ENCODE measurements at places on chromosomes 6 and 20.

GRCh38 chr20:2840967-2841531 lies 504 bp downstream of the VPS16 start:
- peak; percentile 35 for DNase-seq

DNA sequence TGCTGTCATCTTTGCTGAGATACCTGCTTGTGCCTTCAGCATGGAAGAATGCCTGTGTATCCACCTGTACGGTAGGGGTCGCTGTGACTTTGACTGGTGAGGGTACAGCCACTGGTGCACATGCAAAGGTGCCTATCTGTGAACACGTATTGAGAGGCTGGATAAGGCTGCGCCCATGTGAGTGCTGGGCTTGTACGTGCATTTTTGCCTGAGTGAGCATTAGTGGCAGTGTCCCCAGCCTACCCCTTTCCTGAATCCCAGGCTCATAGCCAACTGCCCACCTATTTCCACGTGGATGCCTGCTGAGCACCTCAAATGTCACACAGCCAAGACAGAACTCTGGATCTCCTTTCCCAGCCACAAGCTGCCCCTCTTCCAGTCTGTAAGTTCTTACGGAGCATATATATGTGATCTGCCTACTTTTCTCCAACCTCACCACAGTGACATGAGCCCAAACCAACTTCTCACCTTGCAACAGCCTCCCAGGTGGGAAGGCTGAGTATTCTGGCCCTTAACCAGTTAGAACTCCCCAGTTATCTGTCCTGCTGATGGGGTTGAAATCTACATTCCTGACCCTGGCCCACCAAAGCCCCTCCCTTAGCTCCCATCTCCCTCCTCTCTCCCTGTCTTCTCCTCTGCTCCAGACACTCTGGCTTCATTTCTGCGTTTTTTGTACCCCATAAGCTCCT lies 1.1 kb upstream of the SLC2A10 start:
- DNase-seq: peak; percentile 92

- no peak for DNase-seq
Measured at GRCh38 chr6:157535340-157536222, 154.6 kb downstream of the ZDHHC14 start.

DNA sequence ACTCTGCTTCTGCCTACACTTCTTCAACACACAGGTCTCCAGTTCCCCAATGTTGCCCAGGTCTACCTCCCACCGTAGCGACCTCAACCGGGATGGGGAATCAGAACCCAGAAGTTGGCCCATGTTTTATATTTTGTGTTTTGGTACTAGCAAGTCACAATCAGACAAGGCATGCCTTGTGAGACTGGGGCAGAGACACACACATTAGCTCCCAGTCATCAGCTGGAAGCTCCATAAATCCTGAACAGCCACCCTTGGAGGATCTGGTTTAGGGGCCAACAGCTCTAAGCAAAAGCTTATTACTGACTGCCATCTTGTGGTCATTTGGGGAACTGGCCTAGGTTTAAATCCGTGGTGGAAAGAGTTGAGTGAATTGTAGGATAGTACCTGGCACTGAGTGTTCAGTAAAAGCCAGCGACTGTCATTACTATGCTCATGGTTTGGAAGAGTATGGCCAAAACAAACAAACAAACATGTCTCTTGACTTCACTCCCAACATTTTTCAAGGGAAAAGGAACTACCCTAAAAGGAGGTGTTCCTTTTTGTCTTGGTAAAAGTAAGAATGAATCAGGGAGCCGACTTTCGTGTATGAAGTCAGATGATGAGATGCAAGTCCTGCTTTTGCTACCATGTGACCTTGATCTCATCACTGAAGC lies 40.5 kb downstream of the PIM1 start:
- DNase-seq: peak; percentile 92

- no peak for DNase-seq
Measured at GRCh38 chr6:158061361-158061708, 79.7 kb downstream of the SYNJ2 start.

DNA sequence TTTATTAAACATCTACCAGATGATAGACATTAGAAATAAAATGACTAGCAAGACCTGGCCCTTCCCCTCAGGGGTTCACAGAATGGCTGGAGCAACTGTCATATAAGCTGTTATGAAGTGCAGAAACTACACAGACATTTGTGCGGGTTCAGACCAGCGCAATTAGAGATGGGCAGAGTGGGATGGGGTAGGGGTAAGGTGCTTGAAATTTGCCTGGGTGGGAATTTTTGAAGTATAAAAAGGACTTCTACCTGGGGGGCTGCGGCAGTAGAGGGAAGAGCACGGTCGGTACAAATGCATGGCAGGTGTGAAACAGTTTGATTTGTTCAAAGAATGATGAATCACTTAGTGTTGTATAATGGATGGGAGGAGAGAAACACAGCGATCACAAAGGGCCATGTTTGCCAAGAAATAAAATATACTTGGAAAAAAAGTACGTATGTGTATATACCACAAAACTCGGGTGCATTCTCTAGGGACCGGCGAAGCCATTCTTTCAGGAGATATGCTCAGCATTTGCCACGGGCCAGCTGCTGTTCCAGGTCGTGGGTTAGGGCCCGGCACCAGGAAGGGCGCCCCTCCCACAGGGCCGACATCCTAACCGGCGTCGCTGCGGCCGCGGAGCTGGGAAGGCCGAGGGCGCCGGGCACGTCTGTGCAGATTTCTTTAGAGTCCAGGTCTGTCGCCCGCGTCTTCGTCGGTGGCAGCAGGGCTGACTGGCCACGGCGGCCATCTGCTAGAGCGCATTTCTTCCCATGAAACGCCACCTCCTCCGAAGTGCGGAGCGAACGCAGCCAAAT lies 809 bp upstream of the NOL7 start:
- DNase-seq: peak; percentile 50

DNA sequence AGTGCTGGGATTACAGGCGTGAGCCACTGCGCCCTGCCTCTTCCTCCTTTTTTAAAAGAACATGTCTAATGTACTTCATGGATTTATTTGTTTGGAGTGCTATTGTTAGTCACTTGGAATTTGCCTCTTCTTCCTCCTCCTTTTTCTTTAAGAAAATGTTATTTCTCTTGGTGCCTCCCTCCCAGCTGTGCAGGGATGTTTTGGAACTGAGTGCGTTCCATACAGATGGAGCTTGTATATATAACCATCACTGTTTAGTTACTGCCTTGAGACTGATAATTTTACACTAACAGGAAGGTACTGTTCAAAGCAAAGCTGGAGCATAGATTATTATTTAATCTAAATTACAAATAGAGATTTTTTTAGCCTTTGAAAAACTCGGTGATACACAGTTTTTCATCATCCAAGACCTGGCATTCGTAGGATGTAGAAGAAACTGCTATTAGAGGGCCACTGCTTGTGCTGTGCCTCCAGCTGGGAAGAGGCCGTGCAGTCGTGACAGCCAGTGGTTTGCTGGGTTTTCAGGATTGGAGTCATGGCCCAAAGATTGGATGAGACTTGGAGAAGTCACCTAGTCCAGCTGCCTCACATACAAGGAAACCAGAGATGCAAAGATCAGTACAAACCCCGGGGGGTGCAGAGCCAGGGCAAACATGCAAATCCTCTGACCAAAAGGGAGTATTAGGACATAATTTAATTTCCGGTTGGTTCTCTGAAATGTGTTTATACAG lies 123.1 kb downstream of the PLEKHG1 start:
- peak; percentile 44 for DNase-seq

- DNase-seq: no peak
Measured at GRCh38 chr6:158081657-158081935, 86.5 kb downstream of the SERAC1 start.

DNA sequence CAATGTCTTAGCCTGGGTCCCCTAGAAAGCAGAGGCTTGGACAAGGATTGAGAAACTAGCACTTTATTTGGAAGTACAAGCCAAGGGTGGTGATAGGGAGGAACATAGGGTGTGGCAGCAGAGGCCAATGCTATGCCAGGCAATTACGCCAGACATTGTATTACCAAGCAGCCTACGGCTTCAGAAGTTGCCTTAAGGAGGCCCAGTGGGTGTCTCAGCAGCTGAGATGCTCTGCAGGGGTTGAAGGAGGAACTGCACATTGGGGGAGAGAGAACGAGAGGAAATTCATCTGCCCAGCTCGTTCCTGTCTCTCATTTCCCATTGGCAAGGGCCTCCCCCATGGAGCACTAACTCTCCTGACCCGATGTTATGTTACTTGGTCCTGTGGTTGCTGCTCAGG lies 859 bp downstream of the C20orf202 start:
- no peak for DNase-seq

- DNase-seq: peak; percentile 70
Measured at GRCh38 chr20:11918981-11919380, 1.3 kb downstream of the BTBD3 start.

- no peak for DNase-seq
Measured at GRCh38 chr20:37737826-37738420, 44.1 kb downstream of the CTNNBL1 start.

- no peak for DNase-seq
Measured at GRCh38 chr6:31332637-31333602, 24.1 kb downstream of the HLA-B start.

- DNase-seq: no peak
Measured at GRCh38 chr6:39041072-39041471, 7.5 kb upstream of the GLP1R start.

- peak; percentile 77 for DNase-seq
Measured at GRCh38 chr6:41546866-41547798, 951 bp downstream of the FOXP4 start.

DNA sequence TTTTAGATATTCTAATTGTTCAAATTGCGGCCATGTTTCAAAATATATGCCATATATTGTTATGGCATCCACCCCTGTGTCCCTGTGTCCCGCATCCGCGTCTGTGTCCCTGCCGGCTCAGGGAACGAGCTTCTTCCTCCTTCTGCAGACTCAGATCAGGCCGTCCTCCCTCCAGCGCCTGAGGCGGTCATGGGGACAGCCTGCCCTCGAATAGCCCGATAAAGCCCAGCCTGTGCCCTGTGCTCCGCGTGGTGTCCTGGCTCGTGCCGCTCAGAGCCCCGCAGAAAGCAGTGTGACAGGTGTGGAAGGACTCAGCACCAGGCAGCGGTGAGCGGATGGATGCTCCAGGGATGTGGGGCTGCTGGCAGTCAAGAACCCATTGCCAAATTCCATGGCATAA lies 663.4 kb upstream of the DEFB115 start:
- no peak for DNase-seq

DNA sequence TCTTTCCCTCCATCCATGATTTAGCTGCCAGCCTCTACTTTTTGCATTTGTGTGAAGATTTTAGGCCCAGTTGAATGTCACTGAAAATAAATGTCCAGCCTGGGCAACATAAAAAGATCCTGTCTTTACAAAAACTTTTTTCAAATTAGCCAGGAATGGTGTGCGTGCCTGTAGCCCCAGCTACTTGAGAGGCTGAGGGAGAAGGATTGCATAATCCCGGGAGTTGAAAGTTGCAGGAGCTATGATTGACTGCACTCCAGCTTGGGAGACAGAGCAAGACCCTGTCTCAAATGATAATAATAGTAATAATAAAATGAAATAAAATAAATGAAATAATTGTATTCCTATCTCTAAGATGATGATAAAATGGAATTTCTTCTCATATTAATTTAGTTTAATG lies 5.0 kb upstream of the GFOD1 start:
- DNase-seq: no peak

DNA sequence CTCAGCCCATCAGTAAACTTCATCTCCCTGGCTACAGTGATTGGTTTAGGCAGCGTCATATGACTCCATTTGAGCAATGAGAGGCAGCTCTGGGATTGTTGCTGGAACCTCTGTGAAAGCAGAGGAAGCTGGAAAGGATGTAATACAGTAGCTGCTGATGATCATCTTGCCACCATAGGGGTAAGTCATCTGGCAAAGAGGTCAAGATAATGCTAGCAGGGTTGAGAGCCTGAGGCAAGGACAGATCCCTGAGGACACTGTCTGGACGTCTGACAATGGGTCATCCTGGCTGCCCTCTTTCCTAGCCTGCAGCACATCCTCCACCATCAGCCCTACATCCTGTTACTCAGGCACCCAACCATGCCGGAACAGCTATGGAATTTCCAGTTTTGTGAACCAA lies 25.5 kb upstream of the FKBP1A start:
- DNase-seq: no peak

DNA sequence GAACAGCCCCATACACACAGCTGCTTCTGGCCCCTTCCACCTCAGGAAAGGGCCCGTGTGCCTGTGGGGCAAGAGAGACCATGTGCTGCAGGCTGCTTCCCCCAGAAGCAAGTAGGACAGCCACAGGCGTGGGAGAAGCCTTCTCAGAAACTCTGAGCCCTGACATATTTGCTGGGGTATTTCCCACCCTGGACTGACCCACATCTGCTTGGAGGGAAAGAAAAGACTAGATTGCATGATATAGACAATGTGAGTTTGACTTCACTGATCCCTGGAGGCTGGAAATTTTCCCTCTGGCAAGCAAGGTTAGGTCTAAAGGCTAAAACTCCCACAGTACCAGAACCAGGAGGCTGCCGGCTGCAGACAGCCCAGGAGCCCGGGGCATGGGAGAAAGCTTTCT lies 213.3 kb upstream of the SSTR4 start:
- DNase-seq: no peak

DNA sequence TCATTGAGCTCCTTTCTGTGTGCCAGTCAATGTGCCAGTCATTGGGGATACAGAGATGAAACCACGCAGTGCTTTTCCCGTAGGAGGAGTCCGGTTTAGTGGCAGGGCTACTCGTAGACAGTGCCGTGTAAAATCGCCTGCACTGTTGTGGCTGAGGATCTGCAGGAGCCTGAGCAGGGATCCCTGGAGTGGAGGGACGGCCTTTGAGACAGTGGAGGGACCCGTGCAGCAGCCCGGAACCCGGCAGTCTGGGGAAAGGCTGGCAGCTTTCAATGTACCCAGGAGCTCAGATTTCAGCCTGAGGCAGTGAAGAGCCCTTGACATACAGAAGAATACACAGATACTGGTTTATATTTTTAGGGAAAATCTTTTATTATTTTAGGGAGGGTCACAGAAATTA lies 203.3 kb downstream of the ARID1B start:
- no peak for DNase-seq

DNA sequence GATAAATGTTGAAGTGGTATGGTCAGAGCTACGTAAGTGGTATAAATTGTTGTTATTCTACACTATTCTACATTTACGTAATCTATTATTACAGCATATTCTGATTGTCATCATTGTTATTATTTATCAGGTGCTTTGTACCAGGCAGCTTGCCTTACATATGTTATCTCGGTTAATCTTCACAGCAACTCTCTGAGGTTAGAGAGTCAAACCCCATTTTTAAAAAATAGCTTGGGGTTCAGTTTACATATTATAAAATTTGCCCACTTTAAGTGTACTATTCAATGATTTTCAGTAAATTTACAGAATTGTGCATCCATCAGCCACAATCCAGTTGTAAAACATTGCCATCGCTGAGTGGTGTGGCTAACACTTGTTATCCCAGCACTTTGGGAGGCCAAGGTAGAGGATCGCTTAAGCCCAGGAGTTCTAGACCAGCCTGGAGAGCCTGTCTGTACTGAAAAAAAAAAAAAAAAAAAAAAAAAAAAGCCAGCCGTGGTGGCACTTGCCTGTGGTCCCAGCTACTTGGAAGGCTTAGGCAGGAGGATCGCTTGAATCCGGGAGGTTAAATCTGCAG lies 35.5 kb downstream of the PPP1R16B start:
- DNase-seq: no peak

GRCh38 chr6:154619146-154619545 lies 108.7 kb upstream of the CNKSR3 start:
- no peak for DNase-seq
